ENCODE measurements at places on chromosomes 16 and 17. TPM values are rescaled to one million over a fixed set of nuclear protein-coding genes. Genes with fewer than 3 reads are reported as not detected.
A peak's percentile ranks its signal among the peaks of the same experiment; 100 is the strongest.

DNA sequence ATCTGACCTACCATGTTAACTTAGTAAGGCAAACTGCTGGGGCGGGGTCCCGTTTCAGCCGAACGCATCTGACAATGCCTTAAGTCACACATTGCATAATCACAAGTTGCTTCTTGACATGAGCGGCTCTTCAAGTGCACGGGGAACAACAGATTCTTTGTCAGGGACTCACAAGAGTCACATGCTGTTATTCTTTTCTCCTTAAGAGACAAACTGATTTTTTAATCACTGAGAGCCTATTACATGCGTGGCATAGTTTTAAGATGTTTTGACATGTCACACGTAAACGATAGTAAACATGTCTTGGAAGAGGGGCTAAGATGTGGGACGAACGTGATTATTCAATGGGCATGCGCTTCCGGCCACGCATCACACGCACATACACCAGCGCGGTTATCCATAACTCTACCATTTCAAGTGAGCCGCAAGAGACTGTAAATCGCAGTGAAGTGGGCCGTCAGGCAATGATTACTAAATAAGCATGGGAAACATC lies 63.4 kb downstream of the ADCY9 start:
- H3K4me3 ChIP-seq, result no peak overlapping the region
- DNase-seq, result no peak
- peaks cover 15% of the 10 kb centered on the region for H3K27me3 ChIP-seq
- H3K36me3 ChIP-seq, result no peaks in the 10 kb centered on the region
- no peak overlapping the region for H3K27ac ChIP-seq
- peaks cover 2% of the 10 kb centered on the region for H3K4me1 ChIP-seq

KRTAP17-1 gene
- total RNA-seq, result not detected

FOXN1 gene
- not detected for total RNA-seq

DNA sequence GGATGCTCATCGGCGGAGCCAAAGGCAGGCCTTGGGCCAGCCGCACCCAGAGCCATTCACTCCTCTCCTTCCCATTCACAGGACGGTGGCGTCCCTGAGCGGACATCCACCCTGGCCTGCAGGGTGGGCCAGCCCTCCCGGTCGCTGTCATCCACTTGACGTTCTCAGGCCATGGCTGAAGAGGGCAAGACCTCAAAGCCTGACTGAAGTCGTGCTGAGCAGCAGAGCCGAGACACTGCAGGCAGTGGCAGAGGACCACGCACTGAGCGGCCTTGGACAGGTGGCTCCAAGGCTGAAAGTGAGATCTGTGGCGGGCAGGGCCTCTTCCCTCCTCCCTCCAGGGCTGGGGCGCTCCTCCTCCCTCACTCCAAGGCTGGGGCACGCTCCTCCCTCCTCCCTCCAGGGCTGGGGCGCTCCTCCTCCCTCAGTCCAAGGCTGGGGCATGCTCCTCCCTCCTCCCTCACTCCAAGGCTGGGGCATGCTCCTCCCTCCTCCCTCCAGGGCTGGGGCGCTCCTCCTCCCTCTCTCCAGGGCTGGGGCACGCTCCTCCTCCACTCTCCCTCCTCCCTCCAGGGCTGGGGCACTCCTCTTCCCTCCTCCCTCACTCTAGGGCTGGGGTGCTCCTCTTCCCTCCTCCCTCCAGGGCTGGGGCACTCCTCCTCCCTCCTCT lies 24.1 kb downstream of the GNPTG start:
- H3K27ac ChIP-seq, result no peak overlapping the region
- H3K4me1 ChIP-seq, result peaks cover 13% of the 10 kb centered on the region
- H3K27me3 ChIP-seq, result no peaks in the 10 kb centered on the region
- no peak overlapping the region for H3K4me3 ChIP-seq
- peaks cover 8% of the 10 kb centered on the region for H3K36me3 ChIP-seq
- no peak for DNase-seq

KRT31 gene
- total RNA-seq, result not detected

C17orf107 gene
- 2.2 TPM for total RNA-seq

GRCh38 chr16:58518083-58518979 lies 3.0 kb downstream of the SETD6 start:
- peaks cover 38% of the 10 kb centered on the region for H3K36me3 ChIP-seq
- no peaks in the 10 kb centered on the region for H3K27me3 ChIP-seq
- DNase-seq, result no peak
- peak overlapping the region; percentile 64 for H3K27ac ChIP-seq
- H3K4me3 ChIP-seq, result no peak overlapping the region
- H3K4me1 ChIP-seq, result peaks cover 37% of the 10 kb centered on the region
